Heart right ventricle (tissue), 16 donors: ENCODE measurements at places on chromosomes 16 and 17.

DNA sequence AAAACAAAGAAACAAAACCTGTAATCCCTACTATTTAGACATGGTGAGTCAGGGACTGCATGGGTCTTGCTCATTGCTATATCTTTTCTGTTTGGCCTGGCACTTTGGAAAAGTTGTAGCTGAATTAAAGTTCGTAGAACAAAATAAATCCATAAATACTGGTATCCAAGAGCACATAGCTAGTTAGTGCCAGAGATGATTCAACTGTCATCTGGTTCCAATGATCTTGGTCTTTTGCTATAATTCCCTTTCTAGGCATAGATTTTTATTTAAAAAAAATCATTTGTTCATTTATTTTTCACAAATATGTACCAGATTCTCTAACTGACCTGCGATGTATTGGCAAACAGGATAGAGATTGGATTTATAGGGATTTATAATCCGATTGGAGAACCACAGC, 1436.1 kb upstream of the GOT2 start:
- no peak for DNase-seq

DNA sequence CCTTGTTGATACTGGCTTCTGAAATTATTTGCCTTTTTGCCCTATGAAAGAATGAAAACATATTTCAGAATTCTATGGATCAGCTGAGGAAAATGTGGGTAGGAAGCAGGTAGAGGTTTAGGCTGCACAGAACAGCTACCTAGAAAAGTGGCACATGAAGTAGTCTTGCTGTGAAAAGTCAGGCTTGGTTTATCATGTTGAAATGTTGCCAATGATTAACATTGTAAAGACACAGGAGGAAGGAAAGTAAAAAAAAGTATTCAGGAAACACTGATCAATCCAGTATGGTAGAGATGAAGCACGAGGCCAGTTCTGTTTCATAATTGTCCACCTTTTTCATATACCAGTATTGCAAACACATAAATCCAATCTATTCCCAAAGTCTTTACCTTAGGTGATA, 29.9 kb downstream of the ABCA6 start:
- no peak for DNase-seq

GRCh38 chr17:7589204-7589868, 558 bp downstream of the SOX15 start:
- DNase-seq = peak; percentile 80

GRCh38 chr17:16250635-16251034, 33.6 kb downstream of the PIGL start:
- DNase-seq = no peak

GRCh38 chr17:58375256-58375655, 23.3 kb upstream of the SUPT4H1 start:
- no peak for DNase-seq

DNA sequence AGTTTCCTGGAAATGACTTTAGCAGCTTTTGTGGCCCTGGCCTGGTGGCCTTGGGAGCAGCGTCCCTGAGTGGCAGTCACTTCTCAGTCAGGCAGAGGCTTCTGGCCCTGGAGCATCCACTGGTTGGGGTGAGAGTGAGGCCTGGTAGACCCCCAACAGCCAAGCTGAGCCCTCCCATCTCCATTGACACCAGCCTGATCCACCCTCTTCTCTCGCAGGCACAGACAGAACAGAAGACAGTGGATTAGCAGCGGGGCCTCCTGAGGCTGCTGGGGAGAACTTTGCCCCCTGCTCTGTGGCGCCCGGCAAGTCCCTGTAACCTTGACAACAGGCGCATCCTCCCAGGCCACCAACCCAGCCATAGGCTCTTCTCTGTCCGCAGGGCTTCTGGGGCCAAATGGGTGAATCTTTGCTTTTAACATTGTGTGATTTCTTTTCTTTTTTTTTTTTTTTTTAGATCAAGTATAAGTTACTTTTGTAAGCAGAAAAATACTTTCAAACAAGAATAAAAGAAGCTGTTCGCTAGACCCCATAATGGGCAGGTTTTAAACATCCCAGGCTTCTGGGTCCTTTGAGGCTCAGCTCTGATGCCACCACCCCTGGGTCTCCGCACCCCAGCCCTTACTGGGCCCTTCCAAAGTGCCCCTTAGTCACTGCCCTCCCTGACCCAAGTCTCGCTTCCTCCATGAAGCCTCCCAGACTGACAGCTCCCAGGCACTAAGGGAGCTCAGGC, 12.7 kb upstream of the FLYWCH1 start:
- no peak for DNase-seq

- no peak for DNase-seq
Observed at GRCh38 chr16:25823891-25824290, 132.1 kb downstream of the HS3ST4 start.

- no peak for DNase-seq
Observed at GRCh38 chr17:72244956-72245355, 124.1 kb downstream of the SOX9 start.

DNA sequence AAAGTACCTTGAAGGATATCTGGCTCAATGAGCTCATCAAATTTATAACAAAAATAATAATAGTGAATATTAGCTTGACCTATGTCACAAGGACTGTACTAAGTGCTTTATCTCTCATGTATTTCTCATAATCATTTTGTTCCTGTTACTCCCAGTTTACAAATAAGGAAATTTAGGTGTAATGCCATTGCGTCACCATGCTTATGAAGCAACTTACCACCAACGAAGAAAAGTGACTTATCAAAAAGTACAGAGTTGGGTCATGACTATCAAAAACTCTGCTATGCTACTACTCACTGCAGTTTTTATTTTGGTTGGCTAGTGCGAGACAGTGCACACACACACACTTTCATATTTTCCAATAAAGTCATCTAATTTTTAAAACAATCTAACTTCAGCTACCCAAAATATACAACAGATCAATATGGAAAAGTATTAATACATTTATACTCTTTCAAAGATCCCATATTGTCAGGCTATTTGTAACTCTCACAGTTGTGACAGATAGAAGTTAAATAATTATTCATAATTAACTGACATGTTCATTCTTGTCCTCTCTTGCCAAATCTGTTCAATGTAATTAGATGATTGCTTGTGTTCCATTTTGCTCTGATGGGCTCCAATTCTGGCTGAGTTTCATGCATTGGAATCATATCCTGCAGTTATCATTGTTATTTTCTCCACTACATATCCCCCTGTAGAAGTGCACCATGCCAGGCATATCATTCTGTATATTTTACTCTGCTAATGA, 119.4 kb downstream of the KCNJ2 start:
- no peak for DNase-seq

GRCh38 chr16:83799336-83799735, 8.4 kb upstream of the HSBP1 start:
- DNase-seq = no peak

GRCh38 chr16:52318302-52319009, 228.5 kb downstream of the TOX3 start:
- DNase-seq = no peak

DNA sequence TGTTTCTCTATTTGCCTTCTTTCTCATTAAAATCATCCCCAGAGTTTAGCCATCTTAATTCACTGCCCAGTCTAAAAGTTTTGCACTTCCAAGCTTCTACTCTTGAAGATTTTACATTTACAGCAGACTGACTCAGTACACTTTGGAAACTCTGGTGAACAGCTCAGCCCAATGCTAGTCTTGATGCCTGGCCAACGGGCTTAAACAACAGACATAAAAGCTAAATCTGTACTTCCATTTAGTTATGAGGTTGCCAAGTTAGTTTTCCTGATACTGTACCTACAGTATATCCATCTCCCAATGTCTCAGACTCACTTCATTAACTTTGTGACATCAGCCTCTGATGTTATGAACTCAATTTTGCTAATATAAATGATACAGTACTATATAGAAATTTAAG, 891.8 kb upstream of the SOX9 start:
- no peak for DNase-seq
